ENCODE measurements at places on chromosomes 16 and 17.

DNA sequence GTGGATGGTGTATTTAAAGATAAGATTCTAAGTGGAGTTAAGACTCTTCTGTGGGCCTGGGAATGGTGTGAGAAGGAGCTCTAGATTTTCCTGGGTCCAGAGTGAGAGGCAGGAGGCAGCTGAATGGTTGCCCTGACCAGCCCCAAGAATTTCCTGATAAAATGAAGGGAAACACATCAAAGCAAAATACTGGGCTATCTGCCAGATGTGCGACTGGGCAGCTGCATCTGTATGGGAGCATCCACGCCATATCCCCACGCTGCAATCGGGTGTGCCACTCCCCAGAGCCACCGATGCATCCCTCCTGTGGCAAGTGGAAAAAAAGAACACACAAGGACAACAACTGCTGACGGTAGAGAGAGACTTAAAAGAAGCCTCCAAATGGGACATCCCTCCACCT lies 84.3 kb upstream of the COX10 start:
- no peak for DNase-seq

DNA sequence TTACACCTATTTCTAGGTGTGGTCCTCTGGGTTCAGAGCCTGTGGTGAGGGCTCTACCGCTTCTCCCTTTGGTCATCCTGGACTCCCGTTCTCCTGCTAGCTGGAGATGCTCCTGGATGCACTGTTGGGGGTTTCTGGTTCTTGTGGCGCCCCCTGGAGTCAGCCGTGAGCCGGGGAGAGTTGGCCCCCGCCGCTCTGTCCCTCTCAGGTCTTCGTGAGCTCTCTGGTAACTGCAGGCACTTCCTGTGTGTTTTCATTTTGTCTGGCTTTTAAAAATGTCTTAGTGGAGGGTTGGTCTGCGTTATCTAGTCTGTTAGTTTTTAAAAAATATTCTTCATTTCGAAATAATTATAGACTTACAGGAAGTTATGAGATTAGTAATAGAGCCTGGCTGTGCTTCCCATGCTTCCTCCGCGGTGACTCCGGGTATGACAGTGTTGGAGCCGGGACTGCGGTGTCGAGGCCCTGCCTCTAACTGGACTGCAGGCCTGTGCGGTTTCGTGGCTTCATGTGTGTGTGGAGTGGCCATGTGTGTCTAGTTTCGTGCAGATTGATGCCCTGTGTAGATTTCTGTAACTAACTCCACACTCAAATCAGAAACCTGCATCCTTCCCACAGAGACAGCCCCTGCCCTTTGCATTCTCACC lies 78.0 kb upstream of the ZNF750 start:
- DNase-seq, result peak; percentile 20

DNA sequence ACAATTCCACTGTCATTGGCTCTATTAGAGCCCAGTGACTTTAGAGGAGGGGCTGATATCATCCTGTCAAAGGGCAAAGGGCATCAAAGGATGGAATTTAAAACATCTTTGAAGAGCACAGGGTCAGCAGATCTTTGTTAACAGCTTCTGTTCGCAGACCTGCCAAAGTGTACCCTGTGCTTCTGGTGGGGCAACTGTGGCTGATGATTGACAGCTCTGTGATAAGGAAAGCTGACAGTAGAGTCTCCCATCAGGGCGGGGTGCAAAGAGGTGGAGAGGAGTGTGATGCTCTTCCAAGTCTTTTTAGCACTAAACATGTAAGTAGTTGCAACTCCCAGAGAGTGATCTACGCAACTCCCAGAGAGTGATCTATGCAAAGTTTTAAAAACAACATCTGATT lies 742.1 kb upstream of the SOX9 start:
- DNase-seq, result no peak

GRCh38 chr17:36667922-36668321 lies 66.5 kb downstream of the MRM1 start:
- no peak for DNase-seq

DNA sequence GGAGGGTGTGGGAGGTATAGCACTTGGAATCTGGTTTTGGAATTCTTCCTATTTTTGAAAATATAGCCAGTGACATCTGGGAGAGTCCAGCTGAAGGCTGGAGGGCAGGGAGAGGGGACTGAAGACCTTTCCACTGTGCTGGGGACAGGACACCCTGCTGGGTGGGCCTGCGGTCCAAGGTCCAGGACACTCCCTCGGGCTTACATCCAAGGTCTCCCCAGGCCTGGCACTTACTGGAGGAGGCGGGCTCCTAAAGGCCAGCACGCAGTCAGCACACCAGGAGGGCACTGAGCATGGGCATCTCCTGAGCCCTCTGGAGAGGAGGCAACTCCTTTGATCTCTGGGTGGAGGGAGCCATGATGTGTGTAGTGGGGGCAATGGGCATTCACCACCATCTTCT lies 35.5 kb upstream of the ETV4 start:
- no peak for DNase-seq

DNA sequence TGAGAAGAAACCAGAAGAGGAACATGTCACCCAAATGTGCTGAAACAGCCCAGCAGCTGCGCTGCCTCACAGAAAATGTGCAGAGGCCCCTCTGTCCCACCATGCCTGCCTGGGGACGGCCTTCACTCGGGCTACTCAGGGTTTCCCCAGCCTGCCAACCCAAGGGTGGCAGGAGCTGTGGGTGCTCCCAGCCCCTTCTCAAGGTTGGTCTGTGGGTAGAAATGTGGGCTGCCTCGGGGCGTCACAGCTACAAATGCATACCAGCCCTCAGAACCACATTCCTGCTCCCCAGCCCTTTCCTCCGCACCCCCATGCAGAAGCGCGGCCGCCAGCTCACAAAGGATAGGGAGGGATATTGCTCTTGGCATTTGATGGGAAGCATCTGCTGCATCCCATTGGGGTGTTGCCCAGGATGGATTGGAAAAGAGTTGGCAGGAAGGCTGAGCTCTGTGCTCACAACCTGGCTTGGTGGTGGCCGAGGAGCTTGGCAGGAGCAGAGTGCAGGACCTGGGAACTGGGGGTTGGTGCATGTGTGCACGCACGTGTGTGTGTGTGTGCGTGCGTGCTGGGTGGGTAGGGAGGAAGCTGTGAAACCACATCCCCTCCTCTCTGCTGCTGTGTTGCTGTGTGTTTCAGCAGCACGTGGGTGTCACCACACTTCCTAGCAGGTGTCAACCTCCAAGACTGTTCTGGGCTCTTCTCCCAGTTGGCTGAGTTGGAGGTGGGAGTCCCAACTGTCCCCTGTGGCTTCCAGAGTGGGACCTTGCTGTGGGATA lies 304.4 kb downstream of the SEC14L1 start:
- no peak for DNase-seq

DNA sequence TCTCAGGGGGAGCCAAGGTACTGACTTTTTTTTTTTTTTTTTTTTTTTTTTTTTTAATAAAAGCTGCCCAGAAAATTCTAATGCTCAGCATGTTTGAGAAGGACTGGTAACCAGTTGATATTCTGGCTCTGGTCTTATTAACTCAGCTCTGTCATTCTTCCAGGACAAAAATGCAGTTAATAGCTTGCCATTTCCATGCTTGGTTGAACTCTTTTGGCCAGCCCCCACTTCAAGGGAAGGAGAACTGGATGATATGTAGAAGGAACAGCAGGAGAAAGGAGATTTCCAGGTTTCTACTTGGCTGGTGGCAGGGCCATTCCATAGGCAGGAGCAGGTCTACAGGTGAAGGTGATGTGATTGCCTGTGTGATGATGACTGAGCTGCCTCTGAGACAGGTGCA lies 59.2 kb upstream of the TANC2 start:
- DNase-seq, result no peak

GRCh38 chr16:51510416-51510815 lies 359.3 kb upstream of the SALL1 start:
- no peak for DNase-seq

Measured in DMS53 (cell line).